ENCODE measurements at places on chromosomes 2 and 18.

- no peak for DNase-seq
These were observed 222.7 kb upstream of the PIK3C3 start for GRCh38 chr18:41732356-41732755.

GRCh38 chr2:102780467-102780866, 18.6 kb downstream of the TMEM182 start:
- no peak for DNase-seq

GRCh38 chr18:33802955-33803354, 224.9 kb downstream of the ASXL3 start:
- no peak for DNase-seq

DNA sequence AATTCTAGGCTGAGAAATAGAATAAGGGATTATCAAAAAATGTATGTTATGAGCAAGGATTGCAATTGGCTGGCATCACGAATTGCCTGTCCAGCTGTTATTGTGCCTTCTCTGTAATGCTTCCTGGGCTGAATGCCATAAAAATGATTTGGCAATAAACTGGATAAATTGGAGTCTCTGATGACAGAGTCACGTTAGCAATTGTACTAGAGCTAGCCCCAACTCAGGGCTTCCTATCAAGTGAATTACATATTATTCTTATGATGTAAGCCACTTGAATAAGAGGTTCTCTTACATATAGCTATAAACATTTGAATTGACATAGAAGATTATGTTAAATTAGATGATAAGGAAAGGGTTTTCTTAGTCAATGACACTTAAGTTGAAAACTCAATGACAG, 607.5 kb upstream of the REG3G start:
- no peak for DNase-seq
